ENCODE measurements at places on chromosomes 2 and 18.
A peak's percentile ranks its signal among the peaks of the same experiment; 100 is the strongest.

- DNase-seq: no peak
Measured at GRCh38 chr2:162184821-162185450, 32.9 kb upstream of the GCG start.

DNA sequence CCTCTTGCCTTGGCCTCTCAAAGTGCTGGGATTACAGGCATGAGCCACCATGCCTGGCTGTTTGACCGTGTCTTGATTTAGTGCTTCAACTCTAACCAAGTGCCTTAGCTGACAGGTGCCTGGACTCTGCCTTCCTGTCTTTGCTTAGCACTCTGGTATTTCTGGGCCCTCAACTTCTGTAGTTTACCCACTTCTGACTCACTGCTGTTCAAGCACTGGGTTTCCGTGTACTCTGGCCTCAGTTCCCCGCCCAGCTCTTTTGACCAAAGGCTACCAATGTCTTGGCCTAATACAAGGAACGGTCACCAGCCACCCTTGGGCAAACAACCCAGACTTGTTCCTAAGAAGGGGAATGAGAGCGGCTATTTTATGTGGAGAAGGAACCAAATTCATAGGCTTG, 35.7 kb upstream of the CABLES1 start:
- DNase-seq: no peak

DNA sequence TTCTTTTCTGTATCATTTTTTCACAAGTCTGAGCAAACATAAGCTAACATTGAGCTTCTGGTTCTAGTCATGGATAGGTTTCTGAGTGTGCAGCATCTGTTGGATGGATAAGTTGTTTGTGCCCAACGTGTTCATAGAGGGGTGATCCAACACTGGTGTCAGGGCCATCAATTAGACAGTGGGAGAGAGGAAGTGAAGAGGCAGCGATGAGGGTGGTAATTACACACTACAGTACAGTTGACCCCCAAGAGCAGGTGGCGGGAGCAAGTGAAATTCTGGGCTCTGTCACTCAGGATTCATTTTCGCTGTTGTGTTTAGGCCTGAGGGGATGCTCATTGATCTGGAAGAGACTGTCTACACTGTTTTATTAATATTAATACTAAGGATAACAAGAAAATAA, 180.0 kb upstream of the CXCR4 start:
- DNase-seq: no peak

DNA sequence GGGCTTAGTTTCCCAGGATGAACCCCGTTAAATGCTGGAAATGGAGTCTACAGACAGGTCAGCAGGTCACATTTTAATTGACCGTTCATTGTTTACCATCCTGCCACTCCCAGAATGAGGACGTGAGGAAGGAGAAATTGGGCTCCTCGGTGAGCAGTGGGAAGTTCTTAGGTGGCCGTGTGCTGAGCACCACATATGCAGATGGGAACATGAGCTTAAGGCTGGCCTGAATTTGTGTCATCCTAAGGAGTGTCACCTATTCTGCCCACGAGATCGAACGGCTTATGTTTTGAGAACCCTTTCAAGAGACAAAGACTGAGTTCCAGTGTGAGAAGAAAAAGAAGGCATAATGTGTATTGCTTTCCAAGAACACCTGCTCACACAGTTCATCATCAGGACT, 234.4 kb upstream of the PXDN start:
- no peak for DNase-seq

GRCh38 chr18:33820517-33821371, 242.7 kb downstream of the ASXL3 start:
- DNase-seq: peak; percentile 32

- peak; percentile 57 for DNase-seq
Measured at GRCh38 chr18:9876867-9877654, 8.7 kb upstream of the TXNDC2 start.

Data from muscle of back (tissue), 13 donors.